ENCODE measurements at places on chromosomes 12 and 14. TPM values are rescaled to one million over a fixed set of nuclear protein-coding genes. Genes with fewer than 3 reads are reported as not detected.
A peak's percentile ranks its signal among the peaks of the same experiment; 100 is the strongest.

The PSEN1 gene
- total RNA-seq: 35.3 TPM

DNA sequence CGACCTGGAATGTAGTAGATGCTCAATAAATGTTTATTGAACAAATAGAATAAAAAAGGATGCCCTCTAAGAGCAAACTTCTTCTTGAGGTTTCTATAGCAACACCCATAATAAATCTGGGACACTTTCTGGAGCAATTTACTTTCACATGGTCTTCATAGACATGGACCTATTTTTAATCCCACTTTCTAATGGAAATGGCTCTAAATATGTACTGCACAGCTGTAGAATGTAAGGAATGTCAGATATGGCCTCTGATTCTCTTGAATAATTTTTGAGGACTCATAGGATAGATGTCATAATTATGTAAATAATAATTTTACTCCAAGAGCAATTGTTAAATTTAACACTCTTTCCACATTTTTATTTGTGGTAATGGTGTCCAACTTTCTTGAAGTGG lies 133.5 kb upstream of the DAAM1 start:
- H3K36me3 ChIP-seq: no peaks in the 10 kb centered on the region
- H3K27ac ChIP-seq: no peak overlapping the region
- no peaks in the 10 kb centered on the region for H3K27me3 ChIP-seq
- H3K4me3 ChIP-seq: no peak overlapping the region
- no peaks in the 10 kb centered on the region for H3K4me1 ChIP-seq
- no peak for DNase-seq

- H3K4me3 ChIP-seq: no peak overlapping the region
- peak overlapping the region; percentile 74 for H3K27ac ChIP-seq
These were observed 8.3 kb downstream of the REC8 start for GRCh38 chr14:24179961-24180796.

- H3K27me3 ChIP-seq: no peaks in the 10 kb centered on the region
- H3K4me1 ChIP-seq: peaks cover 12% of the 10 kb centered on the region
- H3K4me3 ChIP-seq: no peak overlapping the region
- H3K36me3 ChIP-seq: no peaks in the 10 kb centered on the region
These were observed 17.5 kb downstream of the MTRFR start for GRCh38 chr12:123250471-123251383.

GRCh38 chr14:64536488-64537245 lies 3.9 kb upstream of the HSPA2 start:
- H3K27me3 ChIP-seq: no peaks in the 10 kb centered on the region
- no peak overlapping the region for H3K4me3 ChIP-seq

GRCh38 chr12:21476949-21477348 lies 24.5 kb downstream of the RECQL start:
- H3K36me3 ChIP-seq: peaks cover 40% of the 10 kb centered on the region
- no peaks in the 10 kb centered on the region for H3K27me3 ChIP-seq
- H3K27ac ChIP-seq: no peak overlapping the region
- no peaks in the 10 kb centered on the region for H3K4me1 ChIP-seq

All from thoracic aorta (tissue), 2 donors.